OCI-M1 (cell line): ENCODE measurements at places on chromosomes 16 and 17.

GRCh38 chr16:84879569-84880487 is 60.0 kb downstream of the CRISPLD2 start:
- peak; percentile 14 for DNase-seq

GRCh38 chr16:12868169-12868568 is 33.2 kb upstream of the SHISA9 start:
- DNase-seq = no peak

GRCh38 chr16:4298761-4299522 is 16.9 kb upstream of the GLIS2 start:
- no peak for DNase-seq

- DNase-seq = no peak
Observed at GRCh38 chr17:47620503-47621245, 29.0 kb upstream of the KPNB1 start.

GRCh38 chr17:76000016-76000754 is 470 bp upstream of the CDK3 start:
- DNase-seq = peak; percentile 71

DNA sequence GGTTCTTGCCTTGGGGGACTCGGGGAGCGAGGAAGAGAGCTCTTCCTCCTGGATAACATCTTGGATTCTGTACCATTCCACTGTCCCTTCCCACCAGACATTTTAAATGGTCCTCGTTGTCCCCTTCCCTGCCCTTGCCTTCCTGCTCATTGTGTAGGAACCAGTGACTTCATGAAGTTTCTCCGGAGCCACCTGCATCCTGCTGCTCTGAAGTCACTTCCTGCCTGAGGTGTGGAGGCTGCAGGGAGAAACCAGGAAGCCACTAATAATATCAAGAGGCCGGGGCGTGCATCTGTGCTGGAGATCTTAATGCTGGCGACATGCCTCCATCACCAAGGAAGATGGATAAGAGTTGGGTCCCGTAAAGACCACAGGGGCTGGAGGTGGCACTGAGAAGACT is 6.2 kb upstream of the SLC16A13 start:
- DNase-seq = no peak
